ENCODE measurements at places on chromosomes 2 and 18.

DNA sequence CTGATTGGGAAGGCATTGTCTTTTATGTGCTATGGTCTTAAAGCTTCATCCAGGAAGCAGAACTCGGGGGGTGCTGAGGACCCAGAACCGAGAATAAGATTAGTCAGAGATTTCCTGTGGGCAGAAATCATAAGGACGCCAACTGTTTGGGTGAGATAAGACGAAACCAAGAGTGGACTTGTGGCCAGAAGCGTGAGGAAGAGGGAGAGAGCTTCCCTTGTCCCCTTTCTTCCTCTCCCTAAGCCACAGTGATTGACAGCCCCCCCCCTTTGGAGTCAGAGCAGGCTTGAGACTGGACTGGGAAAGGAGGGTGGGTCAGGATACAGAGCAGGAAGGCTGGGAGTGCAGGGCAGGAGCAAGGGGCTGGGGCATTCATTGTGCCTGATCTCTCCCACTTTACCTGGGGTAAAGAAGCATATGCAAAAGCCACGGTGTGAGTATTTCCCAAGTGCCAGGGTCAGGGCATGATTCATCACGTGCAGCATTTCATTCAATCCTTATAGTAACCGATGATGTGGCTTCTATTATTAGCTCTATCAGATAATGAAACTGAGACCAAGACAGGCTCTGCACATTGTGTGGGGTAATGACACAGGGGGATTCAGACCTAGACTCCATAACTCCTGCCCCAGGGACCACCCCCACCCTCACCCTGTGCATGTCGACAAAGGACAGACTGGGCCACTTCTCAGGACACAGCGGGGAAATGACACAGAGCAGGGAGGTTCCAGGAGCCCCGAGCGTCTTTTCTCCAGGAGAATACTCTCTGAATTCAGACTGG, 3.0 kb upstream of the IL1RN start:
- no peak overlapping the region for H3K4me3 ChIP-seq
- DNase-seq, result no peak
- no peaks in the 10 kb centered on the region for H3K27me3 ChIP-seq
- no peaks in the 10 kb centered on the region for H3K4me1 ChIP-seq

DNA sequence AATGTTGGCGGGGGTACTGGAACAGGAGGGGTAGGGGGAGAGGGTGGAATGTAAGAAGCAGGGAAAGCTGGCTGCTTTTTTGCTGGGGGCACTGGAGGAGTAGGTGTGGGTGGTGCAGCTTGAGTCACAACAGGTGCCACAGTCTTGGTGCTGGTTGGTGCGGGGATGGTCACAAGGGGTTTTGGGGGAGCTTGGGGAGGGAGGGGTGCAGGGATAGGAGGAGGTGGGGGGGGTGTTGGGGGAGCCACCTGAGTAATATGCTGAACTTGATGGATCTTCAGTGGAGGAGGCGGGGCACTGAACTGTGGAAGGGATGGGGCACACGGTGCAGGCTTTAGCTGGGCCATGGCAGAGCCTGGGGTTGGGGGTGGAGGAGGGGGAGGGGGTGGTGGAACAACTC, 94.4 kb downstream of the RAPH1 start:
- H3K27me3 ChIP-seq, result no peaks in the 10 kb centered on the region
- no peak for DNase-seq
- no peaks in the 10 kb centered on the region for H3K4me1 ChIP-seq
- H3K27ac ChIP-seq, result no peak overlapping the region
- no peak overlapping the region for H3K4me3 ChIP-seq

DNA sequence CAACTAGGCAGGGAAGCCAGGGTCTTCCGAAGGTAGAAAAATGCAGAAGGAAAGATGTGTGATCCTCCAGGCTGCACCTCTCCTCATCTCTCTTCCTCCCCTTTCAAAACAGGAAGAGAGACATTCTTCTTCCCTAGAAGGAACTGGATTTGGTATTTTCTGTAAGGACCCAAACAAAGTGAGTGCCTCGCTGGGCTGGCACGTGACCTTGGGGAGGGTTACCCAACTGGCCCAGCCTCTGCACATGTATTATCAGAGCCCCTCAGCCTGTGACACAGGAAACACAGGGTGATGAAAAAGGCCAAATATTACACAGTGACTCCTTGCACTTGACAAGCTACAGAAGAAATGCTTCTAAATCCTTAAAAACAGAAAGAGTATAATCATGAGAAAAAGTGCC, 2.3 kb downstream of the HJURP start:
- DNase-seq, result no peak
- H3K27me3 ChIP-seq, result no peaks in the 10 kb centered on the region
- H3K4me1 ChIP-seq, result peaks cover 26% of the 10 kb centered on the region
- H3K4me3 ChIP-seq, result no peak overlapping the region

DNA sequence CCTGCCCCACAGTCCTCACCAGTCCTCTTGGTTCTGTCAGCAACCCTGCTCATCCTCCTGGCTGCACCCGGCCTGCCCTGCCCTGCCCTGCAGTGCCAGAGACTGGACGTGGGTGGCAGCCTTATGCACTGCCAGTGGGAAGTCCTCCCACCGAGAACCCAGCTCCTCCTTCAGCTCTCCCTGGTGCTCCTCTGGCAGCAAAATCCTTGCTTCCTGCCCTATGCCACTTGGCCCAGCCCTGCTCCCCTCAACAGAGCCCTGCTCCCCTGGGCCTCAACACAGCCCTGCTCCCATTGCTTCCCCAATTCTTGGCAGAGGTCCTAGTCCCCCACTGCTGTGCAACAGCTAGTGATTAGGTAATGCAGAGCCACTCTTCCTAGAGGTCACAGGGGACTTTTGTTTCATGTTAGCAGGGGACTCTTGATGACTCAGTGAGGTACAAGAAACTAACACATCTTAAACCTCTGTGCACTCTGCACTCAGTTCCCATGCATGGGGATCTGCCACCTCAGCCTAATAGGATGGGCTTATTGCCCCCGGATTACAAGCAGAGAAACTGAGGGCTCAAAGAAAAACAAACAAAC, 58.0 kb upstream of the EDAR start:
- no peaks in the 10 kb centered on the region for H3K36me3 ChIP-seq
- DNase-seq, result no peak
- no peak overlapping the region for H3K27ac ChIP-seq

GRCh38 chr2:151102226-151102625, 159.4 kb downstream of the RBM43 start:
- H3K4me3 ChIP-seq, result no peak overlapping the region
- no peaks in the 10 kb centered on the region for H3K27me3 ChIP-seq

Measured in lung (tissue), 17 donors.